ENCODE measurements at places on chromosomes 5 and 9.

DNA sequence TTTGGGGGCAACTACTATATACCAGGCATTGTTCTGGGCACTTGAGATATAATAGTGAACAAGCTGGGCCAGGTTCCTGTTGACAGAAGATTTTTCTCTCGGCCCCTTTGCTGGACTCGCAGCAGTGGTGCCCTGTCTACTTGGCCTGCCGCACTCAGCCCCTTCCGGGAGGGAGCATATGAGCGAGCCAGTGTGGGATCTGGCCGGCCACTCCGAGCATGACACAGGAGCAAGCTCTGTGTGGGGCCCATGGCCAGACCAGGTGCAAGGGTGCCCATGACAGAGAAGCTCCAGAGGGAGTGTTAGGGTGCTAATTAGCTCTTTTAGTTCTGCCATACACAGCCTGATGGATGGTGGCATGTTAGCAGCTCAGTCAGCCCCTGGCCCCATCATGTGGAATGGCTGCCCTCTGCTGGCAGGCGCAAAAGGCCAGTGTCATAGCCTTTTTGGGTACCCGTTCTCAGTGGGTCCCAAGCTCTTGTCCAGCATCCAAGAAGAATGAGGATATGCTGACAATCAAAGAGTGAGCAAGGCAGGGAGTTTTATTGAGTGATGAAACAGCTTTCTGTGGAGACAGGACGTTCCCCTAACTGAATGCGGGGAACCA is 9.3 kb upstream of the KIF4B start:
- no peak for DNase-seq

DNA sequence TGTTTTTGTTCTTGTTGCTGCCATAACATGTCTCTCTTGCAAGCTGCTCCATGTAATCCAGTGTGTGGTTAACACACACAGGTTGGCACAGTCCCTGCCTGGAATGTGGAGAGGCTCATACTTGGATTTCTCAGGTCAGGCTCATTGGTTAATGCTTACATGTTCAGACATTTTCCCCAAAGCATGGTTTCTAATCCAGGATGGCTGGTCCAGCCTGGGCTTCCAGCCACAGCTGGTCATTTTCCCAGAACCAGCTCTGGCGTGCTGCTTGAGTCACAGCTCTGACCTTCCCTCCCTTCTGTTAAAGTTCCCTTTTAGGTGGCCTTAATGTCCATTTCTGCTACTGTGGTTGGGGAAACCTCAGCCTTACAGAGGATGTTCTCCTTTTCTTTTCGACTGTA is 294.3 kb downstream of the TAF11L14 start:
- no peak for DNase-seq

DNA sequence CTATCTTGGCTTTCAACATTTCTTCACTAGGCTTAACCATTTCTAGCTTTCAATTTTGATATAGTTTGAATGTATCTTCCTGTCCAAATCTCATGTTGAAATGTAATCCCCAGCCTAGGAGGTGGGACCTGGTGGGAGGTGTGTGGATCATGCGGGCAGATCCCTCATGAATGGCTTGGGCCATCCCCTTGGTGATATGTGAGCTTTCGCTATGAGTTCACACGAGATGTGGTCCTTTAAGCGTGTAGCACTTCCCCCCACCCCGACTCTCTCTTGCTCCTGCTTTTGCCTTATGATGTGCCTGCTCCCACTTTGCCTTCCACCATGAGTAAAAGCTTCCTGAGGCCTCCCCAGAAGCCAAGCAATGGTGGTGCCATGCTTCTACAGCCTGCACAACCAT is 40.6 kb downstream of the PHAX start:
- DNase-seq: no peak

DNA sequence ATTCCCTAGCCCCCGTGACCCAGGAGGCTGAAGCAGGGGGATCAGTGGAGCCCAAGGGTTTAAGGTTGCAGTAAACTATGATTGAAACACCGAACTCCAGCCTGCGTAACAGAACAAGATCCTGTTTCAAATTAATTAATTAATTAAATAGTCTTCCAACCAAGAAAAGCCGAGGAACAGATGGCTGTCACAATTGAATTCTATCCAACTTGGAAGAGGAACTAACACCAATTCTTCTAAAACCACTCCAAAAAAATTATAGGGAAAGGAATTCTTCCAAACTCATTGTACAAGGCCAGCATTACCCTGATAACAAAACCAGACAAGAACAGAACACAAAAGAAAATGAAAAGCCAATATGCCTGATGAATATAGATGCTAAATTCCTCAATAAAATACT is 43.4 kb upstream of the RGS7BP start:
- DNase-seq: no peak

- DNase-seq: peak; percentile 16
These were observed 1.6 kb downstream of the HINT1 start for GRCh38 chr5:131163276-131164119.

Measured in A549 (cell line).